ENCODE measurements at places on chromosomes 4 and X.
A peak's percentile ranks its signal among the peaks of the same experiment; 100 is the strongest.

GRCh38 chrX:135086197-135086854, 34.0 kb downstream of the ETDB start:
- peak; percentile 64 for DNase-seq

GRCh38 chr4:20652226-20652885, 47.9 kb upstream of the PACRGL start:
- peak; percentile 46 for DNase-seq

GRCh38 chrX:16797358-16797757, 11.1 kb downstream of the TXLNG start:
- no peak for DNase-seq

GRCh38 chr4:112234952-112235609, 3.5 kb downstream of the AP1AR start:
- DNase-seq, result peak; percentile 87

DNA sequence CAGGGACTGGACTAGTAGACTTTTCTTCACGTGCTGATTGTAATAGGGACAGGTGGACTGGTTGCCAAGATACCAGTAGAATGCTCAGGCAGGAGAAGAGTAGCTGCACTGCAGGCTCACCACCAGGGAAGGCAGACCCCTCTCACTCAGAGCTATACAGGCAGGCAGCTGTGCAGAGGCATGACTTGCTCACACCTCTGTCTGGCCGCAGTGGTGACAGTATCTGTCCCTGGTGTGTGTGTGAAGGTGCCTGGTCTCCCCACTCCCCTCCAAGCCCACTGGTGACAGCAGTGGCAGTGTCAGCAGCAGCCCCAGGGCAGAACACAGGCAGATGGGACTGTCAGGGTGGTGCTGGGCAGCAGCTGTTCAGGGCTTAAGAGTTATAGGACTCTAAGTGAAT, 140.7 kb downstream of the RPS6KA6 start:
- no peak for DNase-seq

DNA sequence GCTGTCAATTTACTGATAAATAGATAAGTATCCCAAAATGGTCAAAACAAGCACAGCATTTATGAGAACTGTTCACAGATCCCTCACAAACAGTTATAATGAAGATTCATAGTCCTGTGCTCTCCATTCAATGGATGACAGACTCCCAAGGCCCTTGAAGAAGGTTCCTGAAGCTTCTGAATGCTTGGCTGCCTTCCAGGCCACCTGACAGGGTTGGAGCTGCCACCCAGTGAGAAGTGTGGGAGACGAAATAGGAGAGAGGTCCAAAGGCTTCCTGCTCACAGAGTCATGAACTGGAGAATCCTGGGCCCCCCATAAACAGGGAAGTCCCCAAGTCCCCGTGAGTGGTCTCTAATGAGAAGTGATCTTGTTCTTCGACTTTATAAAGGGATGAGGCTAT, 26.0 kb upstream of the ANXA3 start:
- DNase-seq, result no peak
